Type B pancreatic cell (in vitro differentiated cells): ENCODE measurements at places on chromosomes 1 and 21.

GRCh38 chr1:32105338-32105737 is 2.5 kb upstream of the KPNA6 start:
- no peak for DNase-seq

DNA sequence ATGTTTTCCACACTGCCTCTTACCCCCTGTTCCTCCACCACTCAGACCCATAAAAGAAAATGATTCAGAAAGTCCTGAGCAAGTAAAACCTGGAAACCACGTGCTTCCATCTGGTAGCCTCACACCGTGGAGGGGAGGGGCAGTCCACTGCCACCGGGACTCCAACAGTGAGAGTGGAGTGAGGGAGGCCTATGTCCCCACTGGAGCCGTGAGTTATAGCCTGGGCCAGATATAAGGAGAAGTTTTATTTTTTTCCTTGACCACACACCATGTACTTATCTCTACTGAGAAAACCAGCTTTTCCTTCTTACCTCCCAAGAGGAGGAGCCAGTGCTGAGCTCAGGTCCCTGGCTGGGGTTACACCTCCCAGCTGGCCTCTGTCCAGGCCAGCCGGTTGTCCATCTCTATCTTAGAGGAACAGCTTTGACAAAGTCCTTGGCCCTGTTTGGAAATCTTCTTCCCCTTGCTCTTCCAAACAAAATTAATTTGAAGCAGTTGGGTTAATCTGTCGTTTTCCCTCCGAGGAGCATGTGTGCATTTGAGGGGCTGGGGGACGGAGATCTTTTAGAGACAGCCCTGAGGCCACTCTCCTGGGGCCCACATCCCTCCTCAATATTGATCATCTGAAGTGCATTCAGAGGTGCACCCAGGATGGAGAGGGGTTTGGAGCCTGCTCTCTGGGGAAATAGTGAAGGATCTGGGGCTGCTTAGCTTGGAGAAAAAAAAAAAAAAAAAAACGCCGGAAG is 49.1 kb upstream of the SERBP1 start:
- no peak for DNase-seq

- DNase-seq: no peak
These were observed 22.9 kb downstream of the CBR1 start for GRCh38 chr21:36092681-36093080.

GRCh38 chr1:43296207-43296606 is 4.6 kb upstream of the TIE1 start:
- DNase-seq: no peak

DNA sequence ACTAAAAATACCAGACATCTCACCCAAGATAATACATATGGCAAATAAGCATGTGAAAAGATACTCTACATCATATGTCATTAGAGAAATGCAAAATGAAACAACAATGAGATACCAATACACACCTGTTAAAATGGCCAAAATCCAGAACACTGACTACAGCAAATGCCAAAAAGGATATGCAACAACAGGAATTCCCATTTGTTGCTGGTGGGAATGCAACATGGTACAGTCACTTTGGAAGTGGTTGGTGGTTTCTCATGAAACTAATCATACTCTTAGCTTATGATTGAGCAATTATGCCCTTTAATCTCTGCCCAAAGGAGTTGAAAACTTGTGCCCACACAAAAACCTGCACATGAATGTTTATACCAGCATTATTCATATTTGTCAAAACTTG is 6.4 kb upstream of the RGS2 start:
- no peak for DNase-seq

GRCh38 chr21:17636711-17637110 is 24.0 kb upstream of the BTG3 start:
- DNase-seq: no peak

DNA sequence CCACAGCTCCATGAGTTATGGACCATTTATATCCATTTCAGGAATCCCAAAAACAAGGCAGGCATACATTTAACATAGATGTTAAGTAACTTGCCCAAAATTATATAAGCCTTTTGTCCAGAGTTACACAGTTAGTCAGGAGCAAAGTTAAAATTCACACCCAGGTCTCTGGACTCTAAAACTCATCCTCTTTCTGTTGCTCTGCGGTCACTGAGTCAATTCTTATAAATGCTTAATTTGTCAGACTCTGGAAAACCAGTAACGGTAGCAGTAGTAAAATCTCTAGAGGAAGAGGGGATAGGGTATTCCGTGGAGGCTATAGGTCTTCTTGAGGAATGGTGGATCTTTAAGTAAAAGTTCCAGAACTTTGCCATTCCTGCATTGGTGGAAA is 223.6 kb upstream of the JUN start:
- no peak for DNase-seq

DNA sequence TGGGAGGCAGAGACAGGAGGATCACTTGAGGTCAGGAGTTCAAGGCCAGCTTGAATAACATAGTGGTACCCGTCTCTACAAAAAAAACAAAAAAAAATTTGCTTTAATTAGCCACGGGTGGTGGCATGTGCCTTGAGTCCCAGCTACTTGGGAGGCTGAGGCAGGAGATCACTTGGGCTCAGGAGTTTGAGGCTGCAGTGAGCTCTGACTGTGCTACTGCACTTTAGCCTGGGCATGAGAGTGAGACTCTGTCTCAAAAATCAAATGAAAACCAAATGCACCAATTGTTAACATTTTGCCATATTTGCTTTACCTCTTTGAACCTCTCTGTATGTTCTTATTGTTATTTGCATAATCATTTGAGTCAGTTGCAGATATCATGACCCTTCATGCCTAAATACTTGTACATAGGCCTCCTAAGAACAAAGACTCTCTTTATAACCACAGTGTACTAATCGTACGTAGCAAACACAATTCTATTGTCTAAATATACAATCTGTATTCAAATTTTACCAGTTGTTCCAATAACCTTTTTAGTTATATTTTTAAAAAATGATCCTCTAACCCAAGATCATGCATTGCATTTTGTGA is 8.5 kb upstream of the NID1 start:
- DNase-seq: no peak
